ENCODE measurements at places on chromosomes 4 and X.

GRCh38 chr4:111685205-111685604, 460.0 kb upstream of the FAM241A start:
- no peak for DNase-seq

DNA sequence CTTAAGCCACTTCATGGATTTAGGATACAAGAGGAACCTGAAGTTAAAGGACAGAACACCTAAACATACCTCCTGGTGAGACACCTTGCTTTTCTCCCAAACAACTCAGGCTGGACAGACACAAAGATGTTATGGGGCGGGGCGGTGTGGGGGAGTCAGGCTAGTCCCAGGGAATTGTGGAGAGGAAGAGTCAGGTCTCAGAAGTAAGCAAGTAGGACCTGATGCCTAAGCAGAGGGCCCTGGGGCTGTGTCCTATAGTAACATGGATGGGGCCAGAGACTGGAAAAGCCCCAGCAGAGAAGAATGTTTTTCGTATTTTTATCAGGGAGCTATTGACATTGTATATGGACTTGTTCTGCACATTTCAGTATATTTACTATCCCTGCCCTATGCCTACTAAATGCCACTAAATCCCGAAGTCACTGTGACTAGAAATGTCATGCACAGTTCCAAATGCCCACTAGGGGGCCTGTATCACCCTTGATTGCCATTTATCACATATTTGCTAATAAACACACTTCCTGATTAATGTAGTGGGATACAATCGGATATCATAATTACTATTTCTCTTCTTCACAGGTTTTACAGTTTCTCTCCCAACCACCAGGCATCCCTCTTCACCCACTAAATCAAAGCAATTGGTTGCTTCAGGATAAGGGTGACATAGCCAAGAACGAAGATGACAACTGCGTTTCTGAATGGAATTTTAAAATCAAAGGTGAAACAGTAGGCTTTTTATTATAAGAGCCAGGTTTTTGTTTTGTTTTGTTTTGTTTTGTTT, 23.8 kb upstream of the ARHGAP10 start:
- peak; percentile 42 for DNase-seq

- no peak for DNase-seq
These were observed 63.2 kb upstream of the FAM47B start for GRCh38 chrX:34879346-34879745.

- no peak for DNase-seq
These were observed 31.8 kb downstream of the KLF3 start for GRCh38 chr4:38695809-38696208.

GRCh38 chrX:46912098-46912602, at the start of gene JADE3:
TSS of gene JADE3 (plus strand) at chrX:46912421. CDS start at chrX:46984895, 72,474 bp downstream.
- DNase-seq: peak; percentile 25

DNA sequence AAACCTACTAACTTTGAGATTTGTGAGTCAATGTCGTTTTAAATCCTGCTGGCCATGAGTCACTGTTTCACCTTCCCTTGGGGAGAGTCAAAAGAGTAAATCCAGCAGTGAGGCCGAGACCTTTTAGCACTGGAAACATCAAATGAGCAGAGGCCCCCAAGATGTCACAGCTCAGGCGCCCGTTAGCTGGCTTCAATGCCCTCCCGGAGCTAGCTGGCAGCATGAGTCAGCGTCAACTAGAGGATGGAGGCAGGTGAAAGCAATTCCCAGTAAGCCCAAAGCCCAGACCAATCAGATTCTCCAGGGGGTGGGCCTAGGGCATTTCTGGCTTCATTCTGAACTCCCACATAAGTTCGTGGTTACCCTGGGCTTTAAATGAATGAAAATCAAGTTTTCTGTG, 170.9 kb downstream of the CLCN4 start:
- DNase-seq: no peak

DNA sequence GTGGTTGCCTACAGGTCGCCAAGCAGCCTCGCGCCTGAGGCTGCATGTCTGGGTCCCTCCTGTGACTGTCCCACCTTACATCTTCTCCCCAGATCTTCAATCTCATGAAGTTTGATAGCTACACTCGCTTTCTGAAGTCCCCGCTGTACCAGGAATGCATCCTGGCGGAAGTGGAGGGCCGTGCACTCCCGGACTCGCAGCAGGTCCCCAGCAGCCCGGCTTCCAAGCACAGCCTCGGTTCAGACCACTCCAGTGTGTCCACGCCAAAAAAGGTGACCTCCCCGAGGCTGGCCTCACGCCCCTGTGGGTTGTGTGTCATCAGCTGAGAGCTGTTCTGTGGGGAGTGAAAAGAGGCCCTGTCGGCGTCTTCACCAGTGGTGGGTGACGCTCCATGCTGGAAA, 24.9 kb upstream of the HGFAC start:
- DNase-seq: no peak

DNA sequence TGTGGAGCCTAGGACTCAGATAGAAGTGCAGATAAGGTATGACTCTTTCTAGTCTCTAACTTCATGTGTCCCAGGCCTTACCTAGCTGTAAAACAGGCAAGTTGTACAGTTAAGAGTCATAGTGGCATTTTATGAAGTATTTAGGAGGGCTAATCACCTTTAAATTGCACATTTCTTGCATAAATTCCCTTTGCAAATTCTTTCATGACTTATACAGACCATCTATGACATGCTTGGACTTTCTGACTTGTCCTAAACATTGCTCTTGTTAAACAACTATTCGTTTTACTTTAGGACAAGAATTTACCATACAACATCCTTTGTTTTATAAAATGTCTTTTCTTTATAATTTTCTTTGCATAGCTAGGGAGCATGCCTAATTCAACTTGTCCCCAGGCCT, 7.8 kb upstream of the RRAGB start:
- no peak for DNase-seq

Measured in activated CD4-positive, alpha-beta T cell treated with anti-CD3 and anti-CD28 coated beads, Interleukin-2, amount 50 U/mL, for 16 hours (primary cell).